Mucosa of descending colon (tissue), 3 donors: ENCODE measurements at places on chromosomes 5 and 9. TPM values are rescaled to one million over a fixed set of nuclear protein-coding genes. Genes with fewer than 3 reads are reported as not detected.

DNA sequence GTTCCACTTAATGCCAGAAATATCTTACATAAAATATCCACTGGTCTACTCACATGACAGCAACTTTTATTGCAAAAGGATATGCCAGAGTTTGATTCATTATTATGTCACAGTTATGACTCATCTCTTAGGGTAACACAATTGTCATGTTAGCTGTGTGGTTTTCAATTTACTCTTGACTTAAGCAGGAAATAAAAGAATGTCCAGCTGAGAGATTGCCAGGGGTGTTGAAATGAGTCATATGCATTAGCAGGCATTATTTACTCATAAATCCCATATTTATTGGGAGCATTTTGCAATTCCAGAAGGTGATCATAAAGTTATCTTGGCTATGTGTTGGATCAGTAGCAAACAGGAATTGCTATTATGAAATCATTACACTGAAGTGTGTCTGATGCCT, 1164.6 kb upstream of the CDH18 start:
- no peak for DNase-seq

- no peak for DNase-seq
Observed at GRCh38 chr9:87991151-87991870, 17.0 kb upstream of the CDK20 start.

GRCh38 chr9:4738866-4739586, 2.0 kb downstream of the AK3 start:
- DNase-seq: peak; percentile 37

DNA sequence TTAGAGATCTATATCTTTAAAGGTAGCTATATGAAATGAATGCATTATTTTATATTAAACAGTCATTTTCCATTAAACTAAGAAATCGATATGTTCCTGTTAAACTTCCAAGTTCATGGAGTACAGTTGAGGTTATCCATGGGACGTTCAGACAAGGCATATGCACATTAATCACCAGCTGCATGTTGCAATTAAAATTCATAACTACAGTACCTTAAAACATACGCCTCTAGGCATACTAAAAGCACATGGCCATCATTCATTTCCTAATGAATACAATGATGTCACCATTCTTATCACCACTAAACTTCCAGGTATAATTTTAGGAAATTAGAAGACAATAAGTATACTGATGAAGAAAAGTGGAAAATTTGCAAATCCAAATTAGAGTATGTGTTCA, 174.3 kb downstream of the CDH12 start:
- no peak for DNase-seq

- no peak for DNase-seq
Observed at GRCh38 chr5:163917747-163918146, 412.3 kb downstream of the MAT2B start.

GRCh38 chr5:157592594-157592993, 17.0 kb upstream of the ADAM19 start:
- DNase-seq: no peak

DNA sequence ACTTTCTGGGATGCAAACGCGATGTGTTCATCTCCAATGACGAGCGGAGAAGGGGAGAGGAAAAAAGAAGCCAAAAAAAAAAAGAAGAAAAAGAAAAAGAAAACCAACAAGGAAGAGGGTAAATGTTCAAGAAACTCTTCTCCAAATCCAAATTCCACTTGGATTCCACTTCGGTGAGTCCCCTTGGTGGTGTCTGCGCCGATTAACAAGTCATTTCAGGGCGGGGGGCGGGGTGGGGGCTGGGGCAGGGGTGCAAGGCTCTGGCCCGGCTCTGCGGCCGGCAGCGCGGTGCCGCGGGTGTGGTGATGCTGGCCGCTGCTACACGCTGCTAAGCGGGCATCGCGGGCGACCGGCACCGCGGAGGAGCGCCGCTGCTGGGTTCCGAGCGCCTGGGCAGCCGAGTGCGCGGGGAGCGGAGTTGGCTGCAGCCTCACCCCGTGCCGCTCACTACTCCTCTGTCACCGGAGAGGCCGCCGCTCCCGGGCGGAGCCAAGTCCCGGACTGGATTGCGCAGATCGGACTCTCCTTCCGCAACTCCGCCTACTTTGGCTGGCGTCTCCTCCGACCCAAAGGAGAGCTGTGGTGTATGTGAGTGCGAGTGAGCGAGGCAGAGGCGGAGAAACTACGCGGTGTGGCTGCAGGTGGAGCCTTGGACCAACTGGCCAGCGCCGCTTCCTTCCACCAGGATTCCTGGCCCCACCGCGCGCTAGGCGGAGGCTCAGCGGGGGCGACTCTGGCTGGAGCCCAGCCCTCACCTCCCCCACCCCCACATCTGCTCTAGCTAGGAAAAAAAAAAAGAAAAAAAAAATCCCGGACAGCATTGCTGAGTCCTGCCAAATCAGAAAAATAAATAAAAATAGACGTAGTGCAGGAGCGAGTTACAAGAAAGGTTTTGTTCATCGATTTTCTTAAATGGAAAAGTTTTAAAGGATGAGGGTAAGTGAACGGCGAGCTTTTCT, at the start of gene SEMA6A:
SEMA6A (minus strand) TSS at position 457 of the 959 bp plus-strand sequence. CDS start 69,879 bp downstream, outside the sequence.
- peak; percentile 94 for DNase-seq

DNA sequence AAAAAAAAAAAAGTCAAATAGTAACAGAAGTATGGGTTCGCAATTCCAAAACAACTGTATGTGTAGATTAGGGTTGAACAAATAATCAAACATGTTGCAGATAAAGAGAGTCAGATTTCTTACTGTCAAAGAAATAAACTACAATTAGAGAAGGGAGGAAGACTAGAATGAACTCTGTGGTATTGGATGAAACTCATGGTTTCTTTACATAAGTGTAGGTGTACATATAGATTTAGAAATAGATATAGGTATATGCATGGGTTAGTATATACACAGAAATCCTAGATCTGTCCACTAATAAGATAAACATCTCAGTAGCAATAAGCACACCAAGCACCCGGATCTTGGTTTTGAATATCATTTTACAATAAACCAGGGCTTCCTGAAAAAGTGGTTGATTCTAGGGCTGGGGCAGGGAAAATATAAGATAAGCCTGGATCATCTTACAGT, 21.3 kb downstream of the DTWD2 start:
- no peak for DNase-seq

GRCh38 chr5:90612919-90613318, 54.3 kb downstream of the ADGRV1 start:
- DNase-seq: no peak

- DNase-seq: peak; percentile 92
Observed at GRCh38 chr5:177370488-177371119, 12.9 kb downstream of the RGS14 start.

DNA sequence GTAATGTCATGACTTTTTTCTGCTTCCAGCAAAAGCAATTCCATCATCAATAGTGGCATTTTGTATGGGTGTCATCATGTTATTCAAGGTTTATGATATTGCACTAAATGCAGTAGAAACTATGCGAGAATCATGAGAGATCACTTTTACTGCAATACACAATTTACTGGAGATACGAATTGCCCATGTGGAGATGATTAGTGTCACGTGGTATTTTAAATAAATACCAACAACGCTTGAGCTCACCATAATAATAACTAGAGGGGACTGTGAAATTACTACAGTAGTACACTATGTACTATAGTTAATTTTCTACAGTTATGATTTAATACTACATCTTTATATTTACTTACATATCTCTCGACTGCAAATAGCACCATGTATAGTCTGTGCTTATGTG, 49.7 kb downstream of the FAM174A start:
- DNase-seq: no peak

DNA sequence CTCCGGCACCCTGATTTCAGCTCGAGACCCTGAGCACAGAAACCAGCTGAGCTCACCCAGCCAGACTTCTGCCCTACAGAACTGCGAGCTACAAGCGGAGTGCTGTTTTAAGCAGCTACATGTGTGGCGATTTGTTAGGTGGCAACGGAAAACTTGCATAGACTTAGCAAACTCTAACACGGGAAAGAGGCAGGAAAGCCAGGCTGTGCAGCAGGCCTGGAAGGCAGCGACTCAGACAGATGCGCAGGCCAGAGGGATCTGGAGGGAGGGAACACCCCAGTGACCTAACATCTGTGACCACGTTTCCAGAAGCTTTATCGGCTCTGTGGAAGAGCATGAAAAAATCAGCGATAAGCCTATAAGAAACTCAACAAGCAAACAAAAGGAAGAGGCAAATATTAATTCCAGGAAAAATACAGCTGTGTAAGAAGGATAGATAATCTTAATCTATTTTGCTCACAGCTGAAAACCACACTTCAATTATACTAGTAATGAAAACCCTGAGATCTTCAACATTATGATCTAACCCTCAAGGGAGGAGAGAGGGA, 11.0 kb downstream of the UBAC1 start:
- no peak for DNase-seq

The ADGRD2 gene
- not detected for total RNA-seq

The ARSI gene
- total RNA-seq: 0.63 TPM

The AK6 gene
- total RNA-seq: 28.5 TPM
